ENCODE measurements at places on chromosomes 2 and 18.

DNA sequence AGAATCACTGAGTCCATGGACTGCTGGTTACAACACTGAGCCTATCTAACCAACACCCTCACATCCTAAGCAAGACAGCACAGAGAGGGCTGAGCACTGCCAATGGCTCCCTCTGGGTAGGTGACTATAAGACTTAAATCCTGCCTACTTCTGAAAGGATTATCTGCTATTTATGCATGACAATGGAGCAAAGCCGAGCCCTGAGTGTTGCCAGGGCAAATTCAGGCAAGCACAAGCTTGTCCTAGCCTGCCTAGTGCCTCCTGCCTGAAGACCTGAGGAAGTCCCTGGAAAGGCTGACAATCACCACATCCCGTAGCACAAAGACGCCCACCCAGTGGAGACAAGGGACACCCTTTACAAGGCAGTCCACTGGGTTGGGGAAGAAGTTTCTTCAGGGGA, 129.7 kb downstream of the OSR1 start:
- DNase-seq, result no peak

DNA sequence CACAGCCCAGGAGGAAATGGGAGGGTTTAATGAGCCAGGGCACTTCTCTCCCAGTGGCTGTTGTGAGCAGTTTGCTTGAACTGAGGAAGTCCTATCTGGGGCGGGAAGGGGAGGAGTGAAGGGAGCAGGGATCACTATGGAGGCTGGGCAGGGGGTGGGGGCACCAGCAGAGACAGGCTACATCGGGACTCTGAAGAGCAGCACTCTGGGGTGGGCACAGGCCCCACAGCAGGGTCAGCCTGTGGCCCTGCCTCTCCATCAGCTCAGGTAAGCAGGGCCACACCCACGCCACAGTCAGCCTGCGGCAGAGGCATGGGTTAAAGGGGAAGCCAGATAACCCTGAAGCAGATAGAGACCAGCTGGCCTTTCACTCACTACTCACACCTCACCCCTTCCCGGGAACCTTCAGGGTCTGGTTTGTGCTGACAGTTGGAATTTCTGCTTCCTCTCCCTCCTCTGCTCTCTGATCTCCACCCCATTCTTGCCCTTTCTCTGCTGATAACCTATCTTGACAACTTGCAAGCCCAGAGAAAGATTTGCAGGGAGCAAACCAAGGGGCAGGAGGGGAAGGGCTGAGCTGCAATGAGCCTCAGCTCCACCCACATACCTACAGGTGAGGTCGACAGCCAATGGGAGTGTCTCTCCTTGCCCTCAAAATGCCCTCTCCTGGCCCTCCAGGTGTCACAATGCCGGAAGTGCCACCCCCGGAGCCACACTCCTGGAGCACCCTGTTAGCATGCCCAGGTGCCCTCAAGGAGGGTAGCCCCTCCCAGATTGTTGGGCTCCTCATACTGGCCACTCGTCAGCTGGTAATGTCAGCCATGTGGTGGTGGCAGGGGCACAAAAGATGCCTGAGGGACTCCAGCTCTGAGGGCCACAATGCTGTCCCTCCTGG, 3.7 kb downstream of the SIGLEC15 start:
- DNase-seq, result no peak

GRCh38 chr2:181846399-181847197, 44.9 kb upstream of the ITPRID2 start:
- DNase-seq, result no peak

GRCh38 chr2:15763106-15763821, 171.6 kb downstream of the DDX1 start:
- DNase-seq, result no peak

DNA sequence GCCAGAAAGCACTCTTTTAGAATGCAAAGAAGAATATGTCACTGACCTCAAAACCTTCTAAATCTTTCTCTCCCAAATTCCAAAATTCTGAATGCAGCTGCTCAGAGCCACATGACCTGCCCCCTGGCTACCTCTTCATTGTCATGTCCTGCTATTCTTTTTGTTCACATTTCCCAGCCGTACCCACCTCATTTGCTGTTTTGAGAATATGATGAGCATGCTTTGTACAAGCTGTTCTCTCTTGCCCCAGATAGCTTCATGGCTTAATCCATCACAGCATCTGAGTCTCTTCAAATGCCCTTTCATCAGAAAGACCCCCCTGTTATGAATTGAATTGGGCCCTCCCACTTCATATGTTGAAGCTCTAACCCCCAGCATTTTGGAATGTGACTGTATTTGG, 214.3 kb downstream of the KCNS3 start:
- DNase-seq, result no peak

GRCh38 chr2:145235312-145235711, 715.4 kb upstream of the ZEB2 start:
- DNase-seq, result no peak

DNA sequence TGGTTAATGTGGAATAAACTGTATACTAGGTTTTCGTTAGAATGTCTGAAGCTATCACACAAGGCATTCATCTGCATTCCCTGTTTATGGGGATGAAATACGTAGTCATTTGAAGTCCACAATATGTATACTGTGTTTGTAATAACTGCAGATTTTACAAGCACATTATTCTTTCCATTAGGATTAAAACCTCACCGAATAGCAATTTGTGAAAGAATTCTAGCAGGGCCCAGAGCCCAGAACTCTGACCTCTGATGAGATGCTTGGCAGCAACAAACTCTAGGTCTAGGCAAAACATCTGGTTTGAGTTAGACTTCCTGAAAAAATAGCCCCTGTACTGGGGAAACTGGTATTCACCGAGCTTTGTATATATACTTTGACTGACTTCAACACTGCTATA, 158.2 kb downstream of the SRBD1 start:
- no peak for DNase-seq

DNA sequence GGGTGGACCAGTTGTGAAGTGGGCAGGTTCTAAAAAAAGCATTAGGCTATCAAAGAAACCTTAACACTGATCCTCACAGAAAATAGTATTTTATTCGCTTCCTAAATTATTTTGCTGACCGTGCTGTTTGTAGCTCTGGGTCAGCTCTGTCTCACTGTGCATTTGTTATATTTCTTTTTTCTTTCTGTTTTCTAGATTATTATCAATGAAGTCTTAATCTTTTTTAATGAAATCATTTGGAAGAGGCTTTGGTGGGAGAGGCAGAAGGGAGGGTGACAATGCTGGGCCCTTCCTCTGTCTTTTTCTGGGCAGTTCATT, 213.6 kb downstream of the PTGR3 start:
- no peak for DNase-seq

GRCh38 chr2:181752301-181752700, 72.0 kb upstream of the NEUROD1 start:
- DNase-seq, result no peak

- DNase-seq, result peak; percentile 11
Observed at GRCh38 chr18:63119647-63120046, 199.9 kb downstream of the BCL2 start.

DNA sequence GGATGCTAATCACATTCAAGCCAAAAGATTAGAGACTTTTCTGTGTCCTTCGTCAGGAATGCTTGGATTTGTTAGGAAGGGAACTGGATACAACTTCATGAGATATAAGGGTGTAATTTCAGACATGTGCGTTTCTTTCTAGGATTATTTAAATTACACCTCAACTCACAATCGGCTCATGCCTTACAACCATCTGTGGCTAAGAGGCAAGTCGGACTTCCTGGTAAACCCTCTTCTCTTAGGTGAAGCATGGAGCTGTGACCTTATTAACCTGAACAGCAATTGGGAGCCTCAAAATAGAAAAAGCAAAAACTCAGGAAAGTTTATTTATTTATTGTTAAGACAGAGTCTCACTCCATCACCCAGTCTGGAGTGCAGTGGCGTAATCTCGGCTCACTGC, 61.8 kb downstream of the SEMA4F start:
- DNase-seq, result no peak

DNA sequence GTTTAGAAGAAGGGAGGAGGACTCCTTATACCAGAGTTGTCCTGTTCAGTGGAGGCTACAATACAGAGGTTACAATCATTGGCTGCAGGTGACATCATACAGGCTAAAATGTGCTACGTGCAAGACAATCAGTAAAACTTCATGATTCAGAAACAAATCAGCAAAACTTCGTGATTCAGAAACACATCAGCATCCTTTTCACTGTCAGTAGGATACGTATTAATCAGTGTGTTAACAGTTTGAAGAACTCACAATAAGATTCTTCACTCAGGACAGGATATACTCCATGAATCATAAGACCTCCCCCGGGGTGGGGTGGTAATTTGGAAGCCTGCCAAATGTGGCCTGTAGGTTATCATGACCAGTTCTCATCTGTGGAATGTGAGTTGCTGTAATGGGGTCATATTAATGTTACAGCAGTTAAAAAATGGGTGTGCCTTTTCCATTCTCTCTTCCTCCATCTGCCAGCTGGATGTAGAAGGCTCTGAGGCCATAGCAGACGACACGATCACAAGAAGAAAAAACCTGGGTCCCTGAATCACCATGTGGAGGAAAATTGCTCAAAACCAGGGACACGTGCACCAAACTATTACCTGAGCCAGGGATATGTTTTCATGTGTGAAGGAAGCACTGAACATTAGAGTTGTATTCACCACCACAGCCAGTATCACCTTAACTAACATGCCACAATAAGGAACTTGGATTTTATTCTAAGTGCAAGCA, 134.8 kb upstream of the CREB1 start:
- peak; percentile 94 for DNase-seq

GRCh38 chr18:75208836-75209128, 157 bp downstream of the PTGR3 start:
- no peak for DNase-seq

GRCh38 chr2:199977984-199978415, 22.6 kb downstream of the MAIP1 start:
- DNase-seq, result peak; percentile 68

DNA sequence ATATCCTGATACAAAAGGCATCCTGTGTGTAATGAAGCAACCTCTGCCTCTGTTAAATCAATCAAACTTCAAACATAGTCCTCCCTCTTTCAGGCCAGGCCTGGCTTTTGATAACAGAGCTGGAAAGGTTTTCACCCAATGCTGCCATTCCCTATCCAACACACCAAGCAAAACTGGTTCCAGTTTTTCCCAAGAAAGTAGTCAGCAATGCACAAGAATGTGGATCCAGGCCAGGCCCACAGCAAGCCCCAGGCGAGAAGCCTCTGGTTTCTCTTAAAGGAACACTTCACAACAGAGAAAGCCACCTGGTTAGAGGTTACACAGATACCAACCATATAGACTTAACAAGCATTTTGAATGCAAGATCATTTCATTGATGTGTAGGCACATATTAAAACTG, 49.2 kb upstream of the CCDC150 start:
- no peak for DNase-seq

- no peak for DNase-seq
Observed at GRCh38 chr2:207475546-207475945, 54.2 kb upstream of the CREB1 start.

DNA sequence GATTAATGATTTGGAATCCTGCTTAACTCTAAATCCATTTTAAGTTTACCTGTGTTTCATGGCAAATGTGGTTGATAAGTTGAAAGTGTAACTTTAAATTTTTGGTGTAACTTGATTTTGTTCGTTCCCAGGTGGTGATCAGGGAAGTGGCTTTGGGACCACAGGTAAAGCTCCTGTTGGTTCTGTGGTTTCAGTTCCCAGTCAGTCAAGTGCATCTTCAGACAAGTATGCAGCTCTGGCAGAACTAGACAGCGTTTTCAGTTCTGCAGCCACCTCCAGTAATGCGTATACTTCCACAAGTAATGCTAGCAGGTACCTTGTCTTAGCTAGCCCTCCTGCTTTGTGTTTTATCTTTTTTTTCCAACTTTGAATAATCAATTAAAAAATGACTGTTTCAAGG, 62.8 kb downstream of the AGFG1 start:
- no peak for DNase-seq

DNA sequence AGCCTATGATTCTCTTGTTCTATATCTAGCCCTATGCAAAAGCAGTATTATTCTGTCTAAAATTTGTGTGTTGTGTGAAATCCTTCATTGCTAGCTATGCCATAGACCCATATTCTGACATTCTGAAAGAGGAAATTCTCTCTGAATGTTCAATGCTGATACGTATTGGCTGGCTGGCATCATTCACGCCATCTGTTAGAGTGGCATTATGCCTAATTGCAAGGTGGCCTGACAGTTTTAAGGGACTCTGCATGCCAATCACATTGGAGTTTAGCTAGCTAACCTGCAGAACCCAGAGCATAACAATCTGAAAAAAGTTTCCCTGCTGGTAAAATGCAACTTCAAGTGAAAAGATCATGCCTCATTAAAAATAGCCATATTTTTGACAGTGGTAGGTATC, 316.0 kb downstream of the SOX11 start:
- no peak for DNase-seq

DNA sequence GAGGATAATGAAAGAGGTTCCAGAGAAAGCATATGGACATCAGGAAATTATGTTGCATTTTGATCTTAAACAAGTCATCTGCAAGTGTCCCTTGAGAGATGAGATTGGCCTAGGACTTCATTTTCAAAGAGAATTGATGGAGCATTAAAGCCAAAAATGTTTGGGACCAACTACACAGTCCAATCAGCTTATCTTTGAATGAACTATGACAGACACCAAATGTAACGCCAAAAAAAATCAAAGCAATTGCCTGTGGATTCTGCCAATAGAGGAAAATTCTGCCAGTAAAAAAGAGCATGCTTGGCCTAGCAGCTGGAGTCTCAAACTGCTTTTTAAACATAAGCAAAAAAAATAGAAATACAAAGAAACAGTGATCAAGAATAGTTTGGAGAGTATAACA, 594.5 kb upstream of the CHAC2 start:
- no peak for DNase-seq

- DNase-seq, result no peak
Observed at GRCh38 chr2:38475567-38475881, 98.5 kb upstream of the ATL2 start.

DNA sequence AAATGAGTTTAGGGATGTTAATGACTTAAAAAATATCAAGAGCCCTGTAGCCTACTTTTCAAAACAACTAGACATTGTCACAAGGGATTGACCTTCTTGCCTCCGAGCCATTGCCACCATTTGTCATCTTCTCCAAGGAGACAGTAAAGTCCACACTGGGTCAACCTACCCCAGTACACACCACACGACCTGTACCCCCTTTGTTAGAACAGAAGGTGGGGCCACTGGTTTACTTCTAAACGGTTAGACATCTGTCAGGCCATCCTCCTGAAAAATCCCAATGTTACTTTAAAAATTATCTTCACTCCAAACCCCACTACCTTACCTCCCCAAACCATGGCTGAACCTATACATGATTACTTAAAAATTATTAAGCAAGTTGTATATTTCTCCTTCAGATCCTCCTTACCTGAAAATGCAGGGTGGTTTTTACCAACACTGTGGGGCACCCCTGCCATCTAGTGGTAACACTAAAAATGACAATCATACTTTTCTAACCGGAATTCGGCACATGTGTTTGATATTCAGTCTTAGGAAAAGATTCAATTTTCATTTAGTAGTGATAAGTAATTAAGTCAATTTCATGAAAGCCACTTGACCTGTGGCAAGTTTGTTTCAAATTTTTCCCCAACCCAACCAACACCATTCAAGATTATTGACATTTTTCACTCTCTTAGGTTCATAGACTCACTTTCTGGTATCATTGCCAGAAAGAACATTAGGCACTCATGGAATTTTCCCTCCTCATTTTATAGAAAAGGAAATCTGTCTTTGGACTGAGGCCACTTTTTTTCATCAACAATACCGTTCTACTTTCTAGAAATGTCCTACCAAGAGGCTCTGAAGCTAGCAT, 265.3 kb upstream of the PKDCC start:
- peak; percentile 53 for DNase-seq

GRCh38 chr2:70143314-70144150, 47.3 kb downstream of the C2orf42 start:
- no peak for DNase-seq

- DNase-seq, result no peak
Observed at GRCh38 chr18:59910967-59911366, 11.2 kb downstream of the PMAIP1 start.

GRCh38 chr18:38648179-38648578, 1082.6 kb upstream of the CELF4 start:
- no peak for DNase-seq

Measured in A549 (cell line).